ENCODE measurements at places on chromosomes 2 and 18.

DNA sequence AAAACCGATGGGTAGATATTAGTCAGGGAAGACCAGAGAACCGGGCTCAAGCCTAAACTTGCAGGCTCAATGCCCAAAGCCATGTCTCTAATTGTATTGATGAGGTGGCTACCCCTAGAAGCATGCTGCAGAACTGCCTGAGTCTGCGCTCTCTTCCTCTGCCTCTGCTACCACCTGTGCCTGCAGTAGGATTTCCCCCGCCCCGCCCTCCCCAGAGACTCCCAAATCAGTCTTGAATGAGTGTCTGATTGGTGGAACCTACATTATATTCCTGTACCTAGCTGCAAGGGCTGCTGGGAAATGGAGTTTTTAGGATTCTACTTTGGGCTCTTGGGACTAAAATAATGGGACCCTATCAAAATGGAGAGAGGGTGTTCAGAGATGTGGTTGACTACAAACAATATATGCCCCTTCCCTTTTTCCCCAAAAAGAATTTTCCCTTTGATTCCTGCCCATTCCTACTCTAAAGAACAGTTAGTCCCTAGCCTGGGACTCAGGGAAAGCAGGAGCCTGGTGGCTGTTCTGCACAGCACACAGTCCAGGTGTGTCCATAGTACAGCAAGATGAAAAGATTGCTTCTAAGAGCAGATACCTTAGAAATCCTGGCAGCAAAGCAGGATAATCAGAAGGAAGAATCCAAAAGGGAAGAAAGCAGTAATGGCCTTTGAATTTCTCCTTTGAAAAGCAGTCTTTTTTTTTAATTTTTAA lies 12.5 kb downstream of the GRP start:
- DNase-seq = peak; percentile 35

DNA sequence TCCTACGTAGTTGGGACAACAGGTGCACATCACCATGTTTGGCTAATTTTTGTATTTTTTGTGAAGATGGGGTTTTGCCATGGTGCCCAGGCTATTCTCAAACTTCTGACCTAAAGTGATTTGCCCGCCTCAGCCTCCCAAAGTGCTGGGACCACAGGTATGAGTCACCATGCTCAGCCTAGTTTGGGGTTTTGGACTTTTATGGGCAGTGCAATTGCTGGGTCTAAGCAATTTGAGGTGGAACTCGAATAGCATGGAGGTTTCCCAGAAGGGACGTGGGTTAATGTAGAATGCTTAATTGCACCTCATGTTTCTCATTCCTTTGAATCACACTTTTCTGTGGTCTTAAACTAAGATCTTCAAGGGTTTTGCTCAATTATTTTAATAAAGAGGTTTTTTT lies 102.3 kb upstream of the EPHA4 start:
- no peak for DNase-seq

DNA sequence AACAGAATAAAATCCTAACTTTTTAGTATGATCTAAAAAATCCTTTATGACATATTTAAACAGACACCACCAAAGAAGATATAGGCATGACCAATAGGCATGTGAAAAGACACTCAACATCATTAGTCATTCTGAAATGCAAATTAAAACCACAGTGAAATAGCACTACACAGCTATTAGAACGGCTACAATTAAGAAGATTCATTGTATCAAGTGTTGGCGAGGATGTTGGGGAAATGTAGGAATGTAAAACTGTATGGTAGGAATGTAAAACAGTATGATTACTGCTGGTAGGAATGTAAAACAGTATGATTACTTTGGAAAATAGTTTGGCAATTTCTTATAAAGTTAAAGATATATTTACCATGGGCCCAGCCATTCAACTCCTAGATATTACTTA lies 253.3 kb upstream of the TCF4 start:
- no peak for DNase-seq

DNA sequence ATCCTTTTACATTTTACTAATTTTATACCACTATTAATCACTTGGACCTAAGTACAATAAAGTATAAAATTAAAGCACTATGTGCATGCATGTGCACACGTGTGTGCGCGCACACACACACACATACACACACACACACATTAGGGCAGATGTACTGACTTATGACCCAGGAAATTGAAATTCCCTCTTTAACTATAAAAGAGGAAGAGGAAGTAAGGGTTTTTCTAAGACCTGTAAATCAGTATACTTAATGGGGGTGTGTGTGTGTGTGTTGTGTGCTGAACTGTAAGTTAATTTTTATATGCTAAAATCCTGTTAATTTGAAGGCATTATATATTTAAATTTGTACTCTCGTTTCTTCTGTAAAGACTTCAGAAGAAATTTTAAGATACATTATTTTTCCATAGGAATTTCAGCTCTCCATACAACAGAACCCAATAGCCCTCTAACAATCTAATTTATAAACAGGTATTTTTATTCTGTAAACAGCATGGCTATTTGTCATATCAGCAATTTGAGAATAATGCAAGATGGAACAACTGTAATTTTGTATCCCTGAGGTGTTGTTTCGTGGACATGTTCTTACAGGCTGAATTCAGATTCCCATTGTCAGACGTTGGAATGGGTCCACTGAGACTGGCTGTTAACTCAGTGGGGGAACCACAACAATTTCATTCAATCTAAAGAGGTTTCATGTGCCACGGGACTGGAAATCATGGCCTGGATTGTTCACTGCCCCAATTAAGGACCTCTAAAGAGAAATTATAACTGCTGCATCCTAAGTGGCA lies 90.9 kb downstream of the PLA2R1 start:
- no peak for DNase-seq

DNA sequence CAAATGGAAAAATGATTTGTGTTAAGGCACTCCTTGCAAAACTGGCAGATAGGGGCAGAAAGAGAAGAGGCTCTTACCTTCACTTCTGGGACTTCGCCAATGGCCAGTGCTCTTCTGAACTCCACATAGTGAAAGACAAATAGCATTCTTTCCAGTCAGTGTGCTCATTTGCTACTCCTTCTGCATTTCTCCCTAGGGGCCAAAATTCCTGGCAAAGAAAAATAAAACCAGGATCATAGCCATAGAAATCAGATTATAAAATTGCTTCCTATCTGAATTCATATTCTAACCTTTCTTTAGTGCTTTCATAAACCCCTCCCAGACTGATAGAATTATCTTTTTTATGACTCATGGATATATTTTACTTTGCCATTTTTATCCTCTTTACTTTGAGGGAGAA lies 56.9 kb upstream of the PELI1 start:
- DNase-seq = no peak

GRCh38 chr2:39160982-39161381 lies 40.1 kb upstream of the SOS1 start:
- DNase-seq = no peak

DNA sequence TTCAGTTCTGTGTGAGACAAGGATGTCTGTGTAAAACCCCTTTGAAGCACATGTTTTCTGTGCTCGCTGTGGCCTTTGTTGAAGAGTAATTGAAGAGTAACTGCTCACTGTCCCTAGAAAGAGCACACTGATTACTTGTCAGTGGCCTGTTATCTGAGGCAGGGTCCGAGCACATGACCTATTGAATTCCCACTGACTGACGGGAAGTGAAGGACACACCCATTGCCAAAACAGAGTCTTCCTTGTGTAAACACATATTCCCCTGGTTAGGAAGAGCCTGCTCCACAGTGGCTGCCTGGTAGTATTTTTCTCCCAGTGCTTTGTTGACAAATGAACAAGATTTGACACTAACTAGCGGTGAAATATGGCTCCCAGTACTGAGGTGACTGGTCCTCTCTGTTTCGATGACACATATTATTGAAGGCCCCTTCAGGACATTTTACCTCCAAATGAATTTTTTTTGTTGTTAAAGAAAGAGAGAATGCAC lies 148.5 kb upstream of the GYPC start:
- no peak for DNase-seq

GRCh38 chr2:124066776-124067175 lies 41.7 kb downstream of the CNTNAP5 start:
- DNase-seq = no peak

GRCh38 chr18:2480536-2480935 lies 90.8 kb downstream of the METTL4 start:
- DNase-seq = no peak

- peak; percentile 33 for DNase-seq
Measured at GRCh38 chr2:212005085-212005671, 533.4 kb downstream of the ERBB4 start.

DNA sequence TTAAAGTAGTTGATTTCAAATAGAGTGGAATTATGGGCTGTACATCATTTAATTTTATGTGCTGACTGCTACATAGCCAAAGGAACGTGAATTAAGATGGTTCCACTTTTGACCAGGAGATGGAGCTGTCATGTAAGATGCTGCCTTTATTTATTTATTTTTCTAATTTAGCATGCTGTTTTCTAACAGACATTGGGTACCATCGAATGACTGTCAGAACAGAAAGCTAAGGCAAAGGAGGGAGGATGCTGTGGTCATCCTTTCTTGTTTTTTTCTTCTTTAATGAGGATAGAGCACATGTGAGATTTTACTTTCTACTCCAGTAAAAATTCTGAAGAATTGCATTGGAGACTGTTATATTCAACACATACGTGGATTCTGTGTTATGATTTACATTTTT lies at the start of gene SCN2A:
Gene SCN2A, plus strand, starts transcription at position 185 of the 400 bp plus-strand sequence. CDS start 56,410 bp downstream, outside the sequence.
- peak; percentile 21 for DNase-seq

DNA sequence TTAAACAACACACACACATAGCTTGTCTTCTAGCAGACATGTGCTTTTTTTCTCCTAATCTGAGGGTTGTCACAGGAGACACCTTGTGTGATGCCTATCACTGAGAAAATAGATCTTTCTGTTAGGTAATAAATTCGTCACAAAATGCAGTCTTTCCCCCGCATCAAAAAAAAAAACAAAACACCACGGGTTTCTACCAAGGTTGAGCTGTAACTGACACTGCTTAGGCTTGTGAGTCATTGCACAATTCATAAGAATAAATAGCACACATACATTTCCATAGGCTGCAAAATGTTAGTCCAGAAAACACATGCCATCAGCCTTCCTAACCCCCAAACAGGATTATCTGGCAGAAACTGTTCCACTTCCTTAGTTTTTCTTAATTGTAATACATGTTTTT lies 6.5 kb downstream of the TMEM163 start:
- DNase-seq = no peak

DNA sequence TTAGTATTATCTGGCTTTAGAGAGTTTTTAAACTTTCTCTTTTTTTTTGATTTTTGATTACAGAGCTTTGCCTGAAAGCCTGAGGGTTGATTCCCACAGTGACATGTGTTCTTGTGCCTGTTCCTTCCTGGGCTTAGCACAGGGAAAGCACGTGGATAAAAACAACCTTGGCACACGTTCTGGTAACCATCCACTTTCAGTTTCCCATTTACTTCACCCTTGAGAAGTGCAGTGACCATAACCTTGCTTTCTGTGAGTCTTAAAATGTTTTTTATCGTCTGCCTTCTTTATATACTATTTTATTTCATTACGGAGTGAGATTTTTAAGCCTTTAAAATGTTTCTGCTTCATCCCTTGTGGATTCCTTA lies 11.5 kb downstream of the CD226 start:
- DNase-seq = no peak

GRCh38 chr2:129891341-129892320 lies 87.8 kb upstream of the RAB6C start:
- DNase-seq = peak; percentile 48

DNA sequence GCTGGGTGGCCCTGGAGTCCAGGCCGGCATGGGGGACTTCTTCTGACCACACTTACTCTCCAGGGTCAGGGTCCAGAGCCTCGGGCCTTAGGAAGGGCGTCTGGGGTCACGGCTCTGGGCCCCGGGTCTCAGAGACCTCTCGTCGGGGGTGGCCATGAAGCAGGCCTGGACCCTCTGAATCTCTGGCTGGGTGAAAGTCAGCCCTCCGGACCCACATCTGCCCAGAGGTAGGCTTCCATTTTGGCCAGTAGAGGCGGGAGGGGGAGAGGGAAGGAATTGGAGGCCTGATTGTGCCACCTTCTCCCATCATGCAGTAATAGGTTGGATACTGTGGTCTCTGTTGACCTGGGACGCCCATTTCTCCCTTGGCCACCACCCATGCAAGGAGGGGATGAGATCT lies 125.3 kb upstream of the GPC1 start:
- no peak for DNase-seq

- peak; percentile 74 for DNase-seq
Measured at GRCh38 chr2:231666171-231667095, 41.9 kb upstream of the PTMA start.

GRCh38 chr2:152486737-152487400 lies 151.9 kb downstream of the FMNL2 start:
- DNase-seq = no peak

DNA sequence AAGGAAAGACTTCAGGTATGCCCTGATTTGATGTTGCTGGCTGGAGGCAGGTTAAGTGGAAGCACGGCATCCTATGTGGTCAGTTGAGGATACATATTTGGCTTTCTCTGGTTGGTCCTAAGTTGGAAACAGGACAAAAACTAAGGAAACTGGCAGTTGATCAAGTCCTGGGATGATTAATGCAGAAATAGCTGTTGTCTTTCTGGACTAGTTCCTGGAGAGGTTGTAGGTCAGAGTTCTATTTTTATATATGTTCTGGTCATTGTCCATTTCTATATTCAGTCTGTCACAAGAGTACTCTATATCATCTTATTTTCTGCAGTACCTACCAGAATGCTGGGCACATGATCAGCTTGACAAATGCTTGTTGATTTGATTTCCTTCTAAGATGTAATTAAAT lies 4.0 kb upstream of the SLC35F5 start:
- DNase-seq = no peak

DNA sequence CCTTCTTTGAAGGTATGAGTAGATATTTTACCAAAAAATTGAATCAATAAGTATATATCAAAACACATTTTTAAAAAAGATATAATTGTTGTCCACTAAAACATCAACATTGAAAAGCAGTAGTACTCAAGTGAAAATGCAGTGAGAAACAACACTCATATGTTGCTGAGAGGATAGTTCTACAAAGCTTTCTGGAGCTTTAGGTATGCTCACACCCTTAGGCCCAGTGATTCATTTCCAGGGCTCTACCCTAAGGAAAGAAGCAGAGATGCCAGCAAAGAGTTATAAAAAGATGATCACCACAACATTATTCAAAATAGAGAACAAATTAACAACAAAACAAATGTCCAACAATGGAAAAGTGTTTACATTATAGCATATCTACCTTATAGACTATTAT lies 197.3 kb upstream of the CCDC150 start:
- DNase-seq = no peak

DNA sequence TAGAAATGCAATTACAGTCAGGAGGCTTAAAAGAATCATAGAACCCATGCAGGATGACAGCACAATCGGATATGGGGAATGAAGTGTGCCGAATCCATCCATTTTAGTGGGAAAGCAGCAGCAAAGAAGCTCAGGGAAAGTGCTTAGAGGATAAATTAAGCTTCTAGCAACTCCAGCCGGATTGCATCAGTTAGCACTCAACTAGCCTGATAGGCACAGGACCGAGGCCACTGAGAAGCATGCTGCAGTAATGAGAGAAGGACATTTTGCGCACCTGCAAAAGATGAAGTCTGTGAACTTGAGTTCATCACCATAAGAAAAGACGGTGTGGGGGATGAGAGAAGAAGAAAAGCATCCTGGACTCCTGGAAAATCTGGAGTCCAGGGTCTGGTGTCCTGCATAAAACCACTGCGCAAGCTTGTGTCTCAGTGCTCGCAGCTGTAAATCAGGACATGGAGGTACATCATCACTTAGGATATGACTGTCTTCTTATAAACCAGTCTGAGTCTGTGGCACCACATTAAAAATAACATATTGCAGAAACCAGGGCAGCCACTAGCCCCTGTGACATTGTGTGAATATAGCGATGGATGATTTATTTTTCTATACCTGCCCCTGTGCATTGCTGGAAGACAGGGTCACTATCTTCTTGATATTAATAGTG lies 665.5 kb upstream of the SOX11 start:
- DNase-seq = no peak

- DNase-seq = peak; percentile 20
Measured at GRCh38 chr2:37005118-37005868, 39.0 kb upstream of the STRN start.
